ENCODE measurements at places on chromosomes 11 and 22.

DNA sequence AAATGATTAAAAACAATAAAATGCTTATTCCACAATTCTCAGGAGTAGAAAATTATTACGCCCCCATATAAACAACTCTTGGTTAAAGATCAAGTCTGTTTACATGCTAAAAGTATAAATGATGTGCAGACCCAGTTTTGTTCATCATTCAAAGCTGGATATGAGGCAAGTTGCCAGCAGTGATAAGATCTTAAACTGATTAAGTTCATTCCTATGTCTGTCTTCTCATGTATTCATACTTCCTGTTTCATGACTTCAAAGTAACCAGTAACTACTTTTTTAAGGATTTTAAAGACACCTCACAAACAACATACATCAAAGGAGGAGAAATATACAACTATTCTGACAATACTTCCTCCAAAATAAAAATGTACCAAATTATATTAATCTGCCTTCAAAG lies 55.0 kb upstream of the ARHGAP32 start:
- DNase-seq = no peak

DNA sequence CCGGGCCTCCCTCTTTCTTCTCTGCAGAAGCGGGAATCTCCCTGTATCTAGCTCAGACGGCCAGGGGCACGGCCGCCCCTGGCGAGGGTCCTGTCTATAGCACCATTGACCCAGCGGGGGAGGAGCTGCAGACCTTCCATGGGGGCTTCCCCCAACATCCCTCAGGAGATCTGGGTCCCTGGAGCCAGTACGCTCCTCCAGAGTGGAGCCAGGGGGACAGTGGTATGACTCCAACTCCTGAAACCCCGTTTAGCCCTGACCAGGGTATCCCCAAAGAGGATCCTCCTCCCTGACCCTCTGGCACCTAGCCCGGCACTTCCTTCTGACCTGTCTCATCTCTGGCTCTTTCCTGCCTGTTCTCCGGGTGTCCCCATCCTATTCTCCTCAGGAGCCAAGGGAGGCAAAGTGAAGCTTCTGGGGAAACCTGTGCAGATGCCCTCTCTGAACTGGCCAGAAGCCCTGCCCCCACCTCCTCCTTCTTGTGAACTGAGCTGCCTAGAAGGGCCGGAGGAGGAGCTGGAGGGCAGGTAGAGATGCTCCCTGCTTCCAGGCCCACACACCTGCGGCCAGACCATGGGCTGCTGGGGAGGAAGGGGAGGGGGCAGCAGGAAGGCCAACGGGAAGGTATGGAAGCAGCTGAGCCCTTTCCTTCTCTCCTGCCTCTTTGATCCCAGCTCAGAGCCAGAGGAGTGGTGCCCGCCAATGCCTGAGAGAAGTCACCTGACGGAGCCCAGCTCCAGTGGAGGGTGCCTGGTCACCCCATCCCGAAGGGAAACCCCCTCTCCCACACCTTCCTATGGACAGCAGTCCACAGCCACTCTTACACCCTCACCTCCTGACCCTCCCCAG lies 12.9 kb downstream of the ROBO3 start:
- DNase-seq = no peak

- no peak for DNase-seq
Measured at GRCh38 chr11:2413742-2414579, 13.4 kb downstream of the TSSC4 start.

DNA sequence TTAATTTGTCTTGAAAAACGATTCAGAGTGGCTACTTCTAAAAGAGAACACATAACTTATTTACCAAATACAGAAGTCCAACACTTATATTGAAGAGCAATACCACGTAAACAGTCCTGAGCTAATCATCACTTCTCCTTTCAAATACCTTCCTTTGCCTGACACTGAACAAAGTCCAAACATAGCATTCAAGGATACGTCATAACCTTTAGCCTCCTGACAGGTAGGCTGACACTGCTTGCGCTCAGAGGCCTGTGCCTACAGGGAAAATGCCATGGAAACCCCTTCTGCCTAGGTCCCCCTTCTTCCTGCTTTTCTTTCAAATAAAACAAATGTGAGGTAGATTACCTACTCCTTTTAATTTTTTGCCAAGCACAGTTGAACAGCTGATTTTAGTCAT lies 510.0 kb downstream of the INSC start:
- DNase-seq = no peak

- no peak for DNase-seq
Measured at GRCh38 chr22:45600790-45601730, 70.6 kb upstream of the ATXN10 start.

GRCh38 chr11:7579361-7579791 lies 65.6 kb downstream of the PPFIBP2 start:
- DNase-seq = no peak

DNA sequence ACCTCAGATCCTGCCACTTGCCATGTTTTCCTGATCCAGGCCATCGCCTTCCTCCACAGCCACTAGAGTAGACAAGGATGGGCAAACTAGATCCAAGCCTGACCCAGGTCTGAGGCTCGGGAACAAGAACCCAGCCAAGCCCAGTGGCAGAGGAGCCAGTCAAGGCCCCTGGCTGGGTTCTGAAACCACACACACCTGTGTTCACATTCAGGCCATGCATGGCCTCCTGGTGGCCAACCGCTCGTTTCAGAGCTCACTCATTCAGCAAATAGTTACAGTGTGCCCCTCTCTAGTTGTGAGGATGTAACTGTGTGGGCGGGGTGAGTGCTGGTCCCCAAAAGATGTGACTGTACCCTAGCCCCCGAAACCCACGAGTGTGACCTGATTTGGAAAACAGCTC lies 337.6 kb downstream of the CTTN start:
- no peak for DNase-seq

GRCh38 chr11:68127714-68128681 lies 6.8 kb upstream of the CHKA start:
- no peak for DNase-seq

DNA sequence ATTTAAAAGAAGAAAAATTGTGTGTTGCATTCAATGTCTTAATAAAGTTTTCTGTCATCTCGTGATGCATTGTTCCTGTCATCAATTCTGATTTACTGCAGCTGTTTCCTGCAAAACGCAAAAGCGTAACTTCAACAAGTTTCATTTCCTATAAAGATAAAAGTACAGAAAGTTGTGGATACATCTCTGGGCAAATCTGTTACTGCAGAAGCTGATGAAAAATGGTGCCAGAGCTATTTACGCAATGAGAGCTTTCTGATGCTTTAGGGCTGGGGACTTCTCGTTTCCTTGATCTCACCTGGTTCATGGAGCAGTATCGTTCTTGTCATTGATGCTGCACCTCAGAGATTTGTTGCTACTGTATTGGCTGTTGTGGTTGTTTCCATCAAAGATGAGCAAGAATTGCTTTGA lies 15.5 kb upstream of the MS4A12 start:
- no peak for DNase-seq

DNA sequence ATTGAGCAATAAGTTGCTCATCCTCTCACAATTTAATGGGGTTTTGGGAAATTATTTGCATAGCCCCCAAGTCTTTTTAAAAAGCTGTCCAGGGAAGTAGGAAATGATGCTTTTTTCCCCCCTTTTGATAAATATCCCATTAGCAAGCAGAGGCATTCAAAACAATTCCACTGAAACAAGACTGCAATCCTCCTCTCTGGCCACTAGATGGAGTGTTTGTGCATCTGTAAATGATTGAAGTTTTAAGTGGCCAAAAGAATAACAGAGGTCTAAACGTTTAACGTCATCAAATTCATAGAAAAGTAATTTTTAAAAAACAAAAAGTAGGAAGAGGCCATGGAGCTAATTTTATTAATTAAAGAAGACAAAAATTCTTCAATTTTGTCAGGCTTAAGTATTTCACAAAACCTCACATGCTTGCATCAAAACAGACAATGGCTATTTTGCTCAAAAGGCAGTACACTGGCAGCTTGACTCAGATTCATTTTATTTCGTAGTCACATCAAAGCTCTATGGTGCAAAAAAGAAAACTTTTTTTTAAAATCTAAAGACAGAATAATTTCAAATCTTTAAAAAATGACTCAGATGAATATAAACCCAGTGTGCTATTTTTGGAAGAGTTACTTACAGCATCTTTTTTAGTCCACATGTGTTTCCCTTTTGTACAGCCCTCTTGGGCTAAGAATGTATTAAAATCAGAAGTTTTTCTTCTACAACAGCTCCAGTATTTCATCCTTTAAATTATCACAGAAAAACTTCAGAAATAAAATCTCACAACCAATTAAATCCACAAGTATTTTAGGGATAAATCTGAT lies 17.8 kb downstream of the CHORDC1 start:
- peak; percentile 68 for DNase-seq

DNA sequence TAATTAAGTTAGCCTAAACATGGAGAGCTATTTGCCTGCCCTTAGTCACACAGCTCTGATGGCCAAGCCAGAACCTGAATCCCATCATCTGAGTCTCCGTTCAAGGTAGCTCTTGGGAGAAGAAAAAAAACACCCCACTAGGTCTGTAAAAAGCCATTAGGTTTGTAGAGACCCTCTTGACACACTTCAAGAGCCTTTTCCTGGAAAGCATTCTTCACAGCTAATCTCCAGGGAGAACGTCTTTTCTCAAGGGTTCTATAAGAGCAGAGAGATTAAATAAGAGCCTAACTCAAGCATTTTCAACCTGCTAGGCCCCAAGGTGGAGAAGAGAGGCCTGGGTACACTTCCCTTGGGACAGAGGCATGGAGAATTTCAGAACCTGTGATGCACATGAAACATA lies 61.6 kb upstream of the NAV2 start:
- DNase-seq = no peak

DNA sequence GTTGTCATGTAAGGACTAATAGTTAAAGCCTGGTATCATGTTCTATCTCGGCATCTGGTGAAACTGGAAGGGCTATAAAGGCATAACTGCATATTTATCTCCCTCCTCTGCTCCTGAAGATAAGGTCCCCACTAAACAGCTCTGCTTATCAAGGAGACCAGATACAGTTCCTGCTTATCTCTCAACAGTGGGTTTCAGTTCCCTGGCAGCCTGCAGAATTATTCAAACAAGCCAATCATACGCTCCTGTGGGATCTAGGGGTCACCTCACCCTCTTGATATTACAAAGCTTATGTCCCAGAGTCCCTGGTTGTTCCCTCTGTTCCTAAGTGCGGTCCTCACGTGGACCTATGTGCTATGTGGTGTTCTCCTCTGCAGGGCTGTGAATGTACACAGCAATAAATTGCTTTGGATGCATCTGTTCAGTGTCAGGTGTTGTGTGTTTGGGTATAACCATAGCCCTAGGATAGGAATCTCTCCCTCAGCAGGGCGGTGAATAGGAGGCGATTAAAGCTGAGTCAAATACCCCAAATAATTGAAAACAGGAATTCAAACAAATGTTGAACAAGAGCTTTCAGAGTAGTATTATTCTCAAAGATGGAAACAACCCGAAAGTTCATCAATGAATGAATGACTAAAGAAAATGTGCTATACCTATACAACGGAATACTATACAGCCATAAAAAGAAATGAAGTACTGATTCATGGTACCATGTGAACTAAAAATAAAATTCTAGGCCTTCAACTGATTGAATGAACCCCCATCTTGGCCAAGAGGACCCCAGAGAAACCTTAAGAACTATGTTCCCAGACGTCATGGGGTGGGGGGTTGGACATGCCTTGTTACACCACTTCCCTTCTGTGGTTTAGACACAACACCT lies 3.1 kb upstream of the OOSP4A start:
- DNase-seq = no peak

- DNase-seq = no peak
Measured at GRCh38 chr11:57163160-57163868, 18.4 kb upstream of the LRRC55 start.

DNA sequence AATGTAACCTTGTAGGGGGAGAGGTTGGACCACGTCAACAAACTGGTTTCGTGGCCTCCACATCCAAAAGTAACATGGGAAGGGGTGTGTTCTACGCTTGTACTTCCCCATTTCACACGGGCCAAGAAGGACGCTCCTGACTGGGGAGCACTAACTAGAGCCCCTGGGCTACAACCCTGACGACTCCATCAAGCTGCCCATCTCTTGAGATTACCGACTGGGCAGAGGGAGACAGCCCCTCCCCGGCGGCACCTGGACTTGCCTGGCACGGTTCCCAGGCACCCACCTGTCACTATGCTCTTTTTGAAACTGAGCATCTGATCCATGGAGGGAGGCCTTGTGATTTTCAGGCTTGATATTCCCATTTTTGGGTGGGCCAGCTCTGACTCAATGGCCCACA lies 68.5 kb downstream of the SHANK2 start:
- no peak for DNase-seq

DNA sequence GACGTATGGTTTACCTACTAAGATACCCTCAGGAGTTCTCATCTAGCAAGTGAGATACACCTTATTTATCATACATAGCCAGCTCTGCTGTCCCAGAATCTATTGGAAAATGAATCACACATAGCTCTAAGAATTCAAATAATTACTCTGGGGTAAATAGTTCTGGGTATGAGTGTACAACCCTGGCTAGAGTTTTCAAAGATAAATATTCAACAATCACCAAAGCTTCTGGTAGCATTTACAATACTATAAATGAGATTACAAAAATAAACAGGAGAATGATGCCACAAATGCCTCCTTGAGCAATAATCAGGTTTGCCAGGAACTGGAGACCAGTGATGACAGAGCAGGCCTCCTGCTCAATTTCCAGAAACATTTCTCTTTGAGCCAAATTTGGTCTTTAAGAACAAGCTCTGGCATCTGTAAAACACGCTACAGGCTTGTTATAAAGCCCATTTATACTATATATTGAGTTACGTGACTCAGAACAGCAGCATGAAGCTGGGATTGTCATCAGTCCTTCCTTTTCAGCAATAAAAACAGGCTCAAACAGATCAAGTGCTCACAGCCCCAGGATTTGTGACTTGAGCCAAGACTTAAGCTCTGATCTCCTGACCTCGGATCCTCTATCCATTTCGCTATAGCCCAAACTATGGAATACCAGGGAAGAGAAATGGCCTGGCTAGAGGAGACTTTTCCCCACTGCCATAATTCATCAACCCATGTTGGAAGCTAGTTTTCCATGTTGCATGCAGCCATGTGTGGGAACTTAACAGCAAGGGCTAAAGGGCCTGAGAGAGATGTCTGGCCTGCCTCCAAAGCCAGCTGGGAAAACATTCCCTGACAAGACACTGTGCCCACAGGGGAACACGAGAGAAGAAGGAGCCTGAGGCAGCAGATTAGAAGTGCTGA lies 19.7 kb downstream of the RAB30 start:
- DNase-seq = peak; percentile 90

DNA sequence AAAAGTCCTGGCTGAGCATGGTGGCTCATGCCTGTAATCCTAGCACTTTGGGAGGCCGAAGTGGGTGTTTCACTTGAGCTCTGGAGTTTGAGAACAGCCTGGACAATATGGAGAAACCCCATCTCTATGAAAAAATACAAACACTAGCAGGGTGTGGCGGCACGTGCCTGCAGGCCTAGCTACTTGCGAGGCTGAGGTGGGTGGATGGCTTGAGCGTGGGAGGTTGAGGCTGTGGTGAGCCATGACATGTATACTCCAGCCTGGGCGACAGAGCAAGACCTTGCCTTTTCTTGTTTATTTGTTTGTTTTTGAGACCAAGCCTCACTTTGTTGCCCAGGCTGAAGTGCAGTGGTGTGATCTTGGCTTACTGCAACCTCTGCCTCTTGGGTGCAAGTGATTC lies 8.1 kb upstream of the CRY2 start:
- no peak for DNase-seq

DNA sequence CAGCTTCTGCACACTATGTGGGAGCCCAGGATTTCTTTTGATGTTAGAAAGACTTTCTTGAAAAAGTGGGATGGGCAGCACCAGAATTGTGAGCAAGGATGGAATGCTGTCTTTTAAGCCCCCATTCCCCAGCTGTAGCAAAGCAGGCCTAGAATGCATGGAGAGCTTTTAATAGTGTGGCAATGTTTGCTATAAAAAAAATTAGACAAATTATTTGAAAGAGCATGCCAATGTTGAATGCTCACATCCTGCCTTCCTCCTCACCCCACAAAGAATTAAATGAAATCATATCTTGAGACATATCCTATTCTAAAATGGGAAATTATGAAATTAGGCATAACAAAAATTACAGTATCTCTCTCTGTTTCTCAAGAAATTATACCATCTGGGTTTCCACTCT lies 154.7 kb downstream of the C11orf91 start:
- DNase-seq = no peak
